ENCODE measurements at places on chromosomes 6 and 20.

DNA sequence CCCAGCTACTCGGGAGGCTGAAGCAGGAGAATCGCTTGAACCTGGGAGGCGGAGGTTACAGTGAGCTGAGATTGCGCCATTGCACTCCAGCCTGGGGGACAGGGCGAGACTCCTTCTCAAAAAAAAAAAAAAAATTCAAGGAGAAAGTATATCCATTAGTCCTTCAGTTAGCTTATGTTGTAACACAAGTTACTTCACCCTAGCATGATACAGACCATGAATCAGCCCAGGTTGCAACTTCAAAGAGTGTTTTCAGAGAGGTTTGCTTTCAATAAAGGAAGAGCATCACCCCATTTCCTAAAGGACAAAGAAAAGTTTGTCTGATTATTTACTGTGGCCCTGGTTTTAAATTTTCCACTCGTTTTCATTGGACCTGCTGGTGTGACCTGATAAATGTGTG, 73.0 kb downstream of the SERAC1 start:
- DNase-seq: no peak

DNA sequence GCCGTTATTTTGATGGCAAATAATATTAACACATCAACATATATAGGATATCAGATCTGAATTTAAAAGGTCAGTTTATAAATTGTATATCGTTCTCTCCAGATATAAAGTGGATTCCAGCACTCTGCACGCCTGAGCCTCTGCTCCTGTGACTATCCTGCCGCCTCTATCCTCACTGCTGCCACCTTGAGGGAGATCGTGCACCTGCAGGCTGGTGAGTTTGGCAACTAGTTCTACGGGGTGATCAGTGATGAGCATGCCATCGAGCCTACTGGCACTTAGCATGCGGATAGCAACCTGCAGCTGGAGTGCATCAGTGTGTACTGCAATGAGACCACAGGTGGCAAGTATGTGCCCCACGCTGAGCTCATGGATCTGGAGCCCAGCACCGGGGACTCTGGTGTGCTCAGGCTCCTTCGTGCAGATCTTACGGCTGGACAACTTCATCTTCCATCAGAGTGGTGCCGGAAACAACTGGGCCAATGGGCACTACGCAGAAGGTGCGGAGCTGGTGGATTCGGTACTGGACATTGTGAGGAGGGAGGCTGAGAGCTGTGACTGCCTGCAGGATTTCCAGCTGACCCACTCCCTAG, 84.9 kb downstream of the FBXO5 start:
- DNase-seq: peak; percentile 77

DNA sequence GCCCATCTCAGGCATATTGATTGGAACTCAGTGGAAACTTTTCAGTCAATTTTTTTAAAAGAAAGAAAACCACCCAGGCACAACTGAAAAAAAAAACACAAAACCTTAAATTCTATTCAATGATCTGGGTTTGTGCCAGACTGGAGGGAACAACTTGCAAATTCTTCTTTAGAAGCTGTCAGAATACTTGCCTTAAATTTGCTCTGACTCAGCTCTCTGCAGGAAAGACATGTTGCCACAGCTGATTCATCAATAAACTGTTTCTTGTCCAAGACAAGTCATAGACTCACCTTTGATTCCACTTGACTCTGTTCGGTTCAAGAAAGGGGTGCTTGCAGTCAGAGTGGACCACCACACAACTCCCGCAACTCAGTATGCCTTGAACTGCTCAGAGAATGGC, 117.8 kb upstream of the F13A1 start:
- no peak for DNase-seq

DNA sequence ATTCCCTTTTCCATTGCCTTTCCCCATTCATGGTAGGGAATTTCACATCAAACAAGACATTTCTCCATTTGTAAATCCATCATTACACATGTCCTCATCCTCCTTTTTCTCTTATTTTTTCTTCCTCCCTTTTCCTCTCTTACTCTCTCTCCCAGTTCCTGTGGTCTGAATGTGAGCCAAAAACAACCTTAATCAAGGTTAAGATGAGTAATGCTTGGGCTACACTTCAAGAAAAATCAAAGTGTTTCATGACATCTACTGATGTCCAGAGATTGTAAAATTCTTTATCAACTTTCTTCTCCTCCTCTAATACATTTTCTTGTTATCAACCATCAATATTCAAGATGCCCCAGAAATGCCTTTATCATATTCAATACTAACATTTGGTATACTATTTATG, 208.0 kb upstream of the PRND start:
- DNase-seq: no peak

DNA sequence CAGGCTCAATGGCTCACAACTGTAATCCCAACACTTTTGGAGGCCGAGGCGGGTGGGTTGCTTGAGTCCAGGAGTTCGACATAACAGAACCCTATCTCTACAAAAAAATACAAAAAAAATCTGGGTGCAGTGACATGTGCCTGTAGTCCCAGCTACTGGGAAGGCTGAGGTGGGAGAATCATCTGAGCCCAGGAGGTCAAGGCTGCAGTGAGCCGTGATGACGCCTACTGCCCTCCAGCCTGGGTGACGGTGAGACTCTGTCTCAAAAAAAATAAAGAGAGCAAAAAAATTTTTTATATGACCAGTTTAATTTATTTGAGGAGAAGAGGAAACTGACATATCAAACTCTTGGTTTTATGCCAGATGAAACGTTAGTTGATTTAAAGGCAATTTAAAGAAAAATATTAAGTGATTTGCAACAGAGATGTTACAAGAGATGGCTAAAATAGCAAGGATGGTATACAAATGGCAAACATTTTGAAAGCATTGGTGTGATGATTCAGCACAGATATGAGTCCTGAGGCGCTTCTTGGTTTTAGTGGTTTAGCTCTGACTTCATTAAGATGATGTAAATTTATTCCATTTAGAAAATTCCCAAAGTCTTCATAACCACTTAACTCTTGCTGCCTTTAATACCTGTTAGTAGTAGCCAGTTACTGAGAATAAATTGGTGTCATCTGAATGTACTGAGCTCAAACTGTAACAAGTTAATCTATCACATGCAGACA, 17.7 kb downstream of the GTF2H5 start:
- DNase-seq: no peak

- DNase-seq: no peak
Measured at GRCh38 chr6:126620719-126621118, 280.8 kb downstream of the CENPW start.

DNA sequence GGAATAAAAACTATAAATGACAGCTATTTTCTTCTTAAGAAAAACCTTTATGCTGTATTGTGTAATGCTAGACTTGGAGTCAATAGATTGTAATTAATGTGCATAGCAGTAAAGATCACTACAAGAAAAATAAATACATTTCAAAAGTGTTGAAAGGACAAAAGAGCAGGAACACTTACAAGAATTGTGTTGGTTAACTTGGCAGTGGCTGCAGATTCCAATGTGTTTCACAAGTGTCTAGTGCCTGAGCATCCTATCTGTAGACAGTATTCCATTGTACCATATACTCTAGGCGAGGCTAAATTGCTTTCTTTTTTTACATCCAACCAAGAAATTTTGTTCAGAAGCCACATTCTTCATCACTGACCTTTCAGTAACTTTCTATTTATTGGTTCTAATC, 924.1 kb downstream of the EPHA7 start:
- no peak for DNase-seq

GRCh38 chr6:56214041-56214702, 33.2 kb downstream of the COL21A1 start:
- DNase-seq: no peak

DNA sequence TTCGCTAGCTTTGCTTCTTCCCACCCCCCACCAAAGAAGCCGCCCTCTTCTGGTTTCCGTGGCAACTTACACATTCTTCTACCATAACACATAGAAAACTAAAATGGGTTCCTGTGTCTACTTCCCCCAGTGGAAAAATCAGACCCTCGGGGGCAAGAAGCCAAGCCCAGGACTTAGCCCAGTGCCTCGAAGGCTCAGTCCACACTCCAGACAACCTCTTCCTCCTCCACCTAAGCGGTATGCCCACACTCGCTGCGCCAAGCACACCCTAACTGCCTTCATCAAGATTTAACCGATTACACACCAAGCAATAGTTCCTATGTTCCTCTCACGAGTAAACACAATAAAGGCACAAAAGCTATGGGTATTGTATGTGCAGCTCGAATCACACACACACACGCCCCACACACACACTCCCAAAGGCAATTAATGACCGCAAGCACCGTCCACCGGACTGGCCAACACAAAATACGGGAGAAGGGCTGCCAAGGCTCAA, 537 bp downstream of the PPIL4 start:
- peak; percentile 79 for DNase-seq

GRCh38 chr6:81214414-81215091, 537.9 kb downstream of the TENT5A start:
- DNase-seq: no peak

GRCh38 chr20:34058831-34059230, 53.2 kb downstream of the EIF2S2 start:
- peak; percentile 39 for DNase-seq

DNA sequence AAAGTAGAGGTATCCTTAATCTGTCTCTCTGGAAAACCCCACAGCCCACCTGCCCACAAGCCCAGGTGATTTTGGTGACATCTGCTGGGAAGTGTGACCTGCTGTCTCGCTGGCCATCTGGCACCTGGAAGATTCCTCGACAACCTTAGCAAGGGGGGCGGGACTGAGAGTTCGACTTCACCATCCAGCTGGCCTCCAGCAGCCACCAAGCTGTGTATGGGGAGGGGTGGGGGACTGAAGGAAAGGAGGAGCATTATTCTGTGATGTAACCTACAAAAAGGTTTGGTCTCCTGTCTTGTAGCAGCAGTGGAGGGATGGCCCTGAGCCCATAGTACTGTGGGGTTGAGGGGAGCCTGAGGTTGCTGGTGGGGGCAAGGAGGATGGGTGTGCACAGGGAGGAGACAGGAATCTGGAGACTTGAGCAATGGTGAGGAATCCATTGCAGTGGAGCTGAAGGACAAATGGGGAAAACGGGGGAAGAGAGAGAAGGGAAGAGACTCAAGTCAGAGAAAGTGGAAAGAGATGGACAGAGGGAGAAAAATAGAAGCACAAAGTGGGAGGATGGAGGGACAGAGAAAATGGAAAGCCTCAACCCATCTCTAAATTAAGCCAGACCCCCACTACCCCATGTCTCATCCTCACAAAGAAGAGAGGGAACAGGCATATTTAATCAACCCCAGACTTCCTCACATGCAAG, 4.0 kb downstream of the LY6G6F start:
- DNase-seq: peak; percentile 45

- peak; percentile 24 for DNase-seq
Measured at GRCh38 chr6:25670793-25671513, 18.9 kb downstream of the SCGN start.

DNA sequence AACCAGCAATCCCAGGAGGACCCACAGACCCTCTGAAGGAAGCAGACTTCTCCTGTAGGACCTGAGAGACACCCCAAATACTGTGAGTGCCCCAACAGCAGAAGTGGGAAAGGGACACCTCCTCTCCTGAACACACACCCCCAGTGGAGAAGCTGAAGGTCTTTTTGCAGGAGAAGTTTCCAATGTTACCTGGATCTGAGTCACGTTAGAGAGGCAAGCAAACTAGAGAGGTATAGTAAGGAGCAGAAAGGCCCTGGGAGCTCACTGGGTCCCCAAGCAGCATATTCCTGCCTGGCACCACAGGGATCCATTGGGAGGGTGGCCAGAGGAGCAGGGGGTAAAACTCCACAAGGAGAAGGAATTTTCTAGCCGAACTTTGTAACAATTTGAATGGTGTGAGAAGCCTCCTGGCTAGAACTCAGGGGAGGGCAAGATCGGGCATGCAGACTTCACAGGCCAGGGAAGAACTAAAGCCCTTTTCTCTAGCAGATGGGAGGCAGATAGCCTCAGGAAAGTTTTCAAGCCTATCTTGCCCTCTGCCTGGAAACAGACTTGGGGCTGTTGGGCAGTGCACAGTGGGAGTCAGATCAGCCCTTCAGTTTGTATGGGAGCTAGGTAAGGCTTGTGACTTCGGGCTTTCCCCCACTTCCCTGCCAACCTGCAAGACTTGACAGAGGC, 68.2 kb upstream of the SSTR4 start:
- DNase-seq: no peak

DNA sequence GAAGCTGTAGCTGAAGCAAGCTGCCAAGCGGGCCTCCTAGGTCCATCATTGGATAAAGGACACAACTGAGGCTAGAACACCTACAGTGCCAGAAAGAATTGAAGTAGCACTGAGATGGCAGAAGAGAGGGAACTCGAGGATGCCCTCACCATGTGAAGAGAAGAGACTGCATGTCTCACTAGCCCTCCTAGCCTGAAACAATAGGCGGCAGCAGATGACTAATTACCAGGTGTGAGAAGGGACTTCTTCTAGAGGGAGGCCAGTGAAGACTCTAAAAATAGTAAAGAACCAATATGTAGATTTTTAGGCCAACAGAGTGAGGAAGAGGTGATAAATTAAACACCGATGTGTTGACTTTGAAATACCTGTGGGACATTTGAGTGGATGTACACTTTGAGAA, 50.3 kb downstream of the LGSN start:
- peak; percentile 62 for DNase-seq

DNA sequence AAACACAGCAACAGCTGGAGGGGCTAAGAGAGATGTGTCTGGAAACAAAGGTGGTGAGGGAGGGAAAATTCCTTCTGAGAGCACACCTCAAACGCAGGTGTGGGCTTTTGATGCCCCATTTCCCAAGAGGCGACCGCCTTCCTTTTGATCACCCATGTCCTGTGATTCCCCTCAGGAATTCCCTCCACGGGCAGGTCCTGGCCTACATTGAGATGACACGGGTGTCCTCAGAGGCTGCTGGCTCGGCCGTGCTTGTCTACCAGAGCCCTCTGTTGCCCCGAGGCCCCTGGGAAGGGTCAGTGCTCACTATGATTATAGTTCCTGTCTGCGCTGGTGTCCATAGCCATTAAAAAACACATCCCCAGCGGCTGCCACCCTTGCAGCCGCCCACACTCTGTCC, 242.6 kb downstream of the TFAP2C start:
- no peak for DNase-seq

DNA sequence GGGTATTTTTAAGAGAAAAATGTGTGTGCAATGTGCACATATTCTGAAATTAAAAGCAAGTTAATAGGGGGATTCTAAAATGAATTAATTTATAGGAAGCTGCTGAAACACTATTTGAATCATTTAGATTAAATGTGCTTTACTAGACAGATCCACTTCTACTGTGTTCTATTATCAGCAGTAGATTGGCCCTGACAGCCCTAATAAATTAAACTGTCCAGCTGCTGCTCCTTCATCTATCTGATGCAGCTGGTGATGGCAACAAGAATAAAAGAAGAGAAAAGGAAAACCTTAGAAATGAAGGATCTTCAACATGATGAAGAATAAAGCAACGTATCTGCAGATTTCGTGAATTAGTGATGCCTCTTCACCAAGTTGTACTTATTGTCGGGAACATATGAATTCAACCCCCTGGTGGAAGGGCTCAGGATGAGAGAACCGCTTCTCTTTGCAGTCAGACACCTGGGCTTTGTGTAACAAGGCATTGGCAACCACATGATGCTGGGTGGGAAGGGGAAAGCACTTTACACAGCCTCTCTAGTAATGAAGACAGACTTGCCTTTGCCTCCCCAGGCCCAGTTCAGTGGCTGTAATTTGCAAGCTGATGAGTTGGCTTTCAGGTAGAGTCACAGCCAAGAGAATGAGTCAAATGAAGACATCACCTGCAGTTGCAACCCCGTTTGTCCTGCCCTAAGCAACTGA, 94.4 kb downstream of the LAMP5 start:
- no peak for DNase-seq

GRCh38 chr20:61556673-61557072, 304.6 kb downstream of the CDH4 start:
- no peak for DNase-seq

GRCh38 chr6:7725849-7726415, at the start of gene BMP6:
Gene BMP6, plus strand, starts transcription at chr6:7726099. Its CDS starts 857 bp downstream, at chr6:7726956.
- DNase-seq: peak; percentile 95

- no peak for DNase-seq
Measured at GRCh38 chr20:42173440-42173839, 555.3 kb upstream of the CHD6 start.

All from mesendoderm (in vitro differentiated cells).